ENCODE measurements at places on chromosomes 13 and 19.

DNA sequence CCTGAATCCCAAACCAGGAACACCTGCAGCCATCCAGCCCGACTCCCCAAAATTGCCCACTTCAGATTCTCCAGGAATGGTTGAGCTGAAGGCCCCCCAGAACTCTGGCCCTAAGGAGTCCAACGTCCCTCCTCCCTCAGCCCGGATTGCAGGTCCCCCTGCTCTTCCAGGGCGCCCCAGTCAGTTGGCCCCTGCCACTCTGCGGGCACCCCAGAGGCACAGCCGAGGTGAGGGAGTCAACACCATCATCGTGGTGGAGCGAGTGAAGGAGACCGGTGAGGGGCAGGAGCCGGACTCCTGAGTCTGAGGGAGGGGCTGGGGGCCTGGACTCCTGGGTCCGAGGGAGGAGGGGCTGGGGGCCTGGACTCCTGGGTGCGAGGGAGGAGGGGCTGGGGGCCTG lies 2.2 kb downstream of the GFY start:
- no peak for DNase-seq

DNA sequence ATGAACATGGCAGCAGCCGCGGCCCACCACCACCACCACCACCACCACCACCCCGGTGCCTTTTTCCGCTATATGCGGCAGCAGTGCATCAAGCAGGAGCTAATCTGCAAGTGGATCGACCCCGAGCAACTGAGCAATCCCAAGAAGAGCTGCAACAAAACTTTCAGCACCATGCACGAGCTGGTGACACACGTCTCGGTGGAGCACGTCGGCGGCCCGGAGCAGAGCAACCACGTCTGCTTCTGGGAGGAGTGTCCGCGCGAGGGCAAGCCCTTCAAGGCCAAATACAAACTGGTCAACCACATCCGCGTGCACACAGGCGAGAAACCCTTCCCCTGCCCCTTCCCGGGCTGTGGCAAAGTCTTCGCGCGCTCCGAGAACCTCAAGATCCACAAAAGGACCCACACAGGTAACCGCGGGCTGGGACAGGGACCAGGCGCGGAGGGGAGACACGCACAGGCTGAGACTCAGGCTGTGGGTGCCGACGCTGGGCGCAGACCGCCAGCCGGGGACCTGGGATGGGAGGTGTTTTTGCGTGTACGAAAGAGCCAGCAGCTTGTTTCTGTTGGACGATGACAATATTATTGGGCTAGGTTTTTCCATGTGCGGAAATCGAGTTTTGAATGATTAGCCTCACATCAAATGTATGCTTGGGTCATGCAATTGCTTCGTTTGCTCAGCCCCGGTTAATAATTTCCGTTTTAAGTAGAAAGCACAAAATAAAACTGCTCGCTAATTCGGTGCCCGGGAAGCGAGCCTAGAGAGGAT lies 1.3 kb downstream of the ZIC2 start:
- no peak for DNase-seq

DNA sequence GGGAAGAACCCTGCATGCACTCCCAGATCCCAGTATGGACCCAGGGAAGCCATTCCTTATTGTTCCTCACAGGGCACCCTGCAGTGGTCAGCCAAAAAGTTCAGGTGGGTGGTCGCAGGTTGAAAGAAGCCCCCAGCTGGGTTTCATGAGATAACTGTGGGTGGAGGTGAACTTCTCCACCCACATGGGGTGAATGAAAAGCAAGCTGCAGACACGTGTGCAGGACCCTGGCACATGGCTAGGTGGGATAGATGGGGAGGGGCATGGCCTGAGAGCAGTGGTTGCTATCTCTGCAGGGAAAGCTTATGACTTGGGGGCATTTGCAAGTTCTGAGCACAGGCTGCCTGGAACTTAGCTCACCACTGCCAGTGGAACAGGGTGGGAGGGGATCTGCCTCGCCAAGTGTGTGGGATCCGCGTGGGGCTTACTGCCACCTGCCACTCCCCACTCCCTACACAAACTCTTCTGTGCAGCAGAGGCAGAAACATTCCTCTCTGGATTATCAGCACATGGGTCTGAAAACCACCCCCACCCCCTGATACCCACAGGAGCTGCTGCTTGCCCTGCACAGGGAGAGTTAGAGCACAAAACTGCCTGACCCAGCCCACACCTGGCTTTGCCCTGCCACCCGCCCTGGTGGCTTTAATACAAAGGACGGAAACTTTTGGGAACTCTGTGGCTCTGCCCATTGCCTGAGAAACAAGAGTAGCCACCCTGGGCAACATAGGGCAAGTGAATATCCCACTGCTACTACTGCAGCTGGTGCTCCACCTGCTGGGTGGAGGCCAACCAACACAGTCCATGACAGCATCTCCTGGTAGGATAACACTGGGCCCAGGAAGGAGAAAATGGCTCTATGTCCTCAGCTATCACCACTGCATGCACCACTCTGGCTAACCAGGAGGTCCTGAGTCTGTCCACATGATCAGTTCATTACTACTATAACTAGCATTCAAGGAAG lies 24.4 kb downstream of the PLA2G4C start:
- DNase-seq: no peak

- DNase-seq: no peak
Observed at GRCh38 chr13:101298517-101298916, 117.8 kb downstream of the NALCN start.

DNA sequence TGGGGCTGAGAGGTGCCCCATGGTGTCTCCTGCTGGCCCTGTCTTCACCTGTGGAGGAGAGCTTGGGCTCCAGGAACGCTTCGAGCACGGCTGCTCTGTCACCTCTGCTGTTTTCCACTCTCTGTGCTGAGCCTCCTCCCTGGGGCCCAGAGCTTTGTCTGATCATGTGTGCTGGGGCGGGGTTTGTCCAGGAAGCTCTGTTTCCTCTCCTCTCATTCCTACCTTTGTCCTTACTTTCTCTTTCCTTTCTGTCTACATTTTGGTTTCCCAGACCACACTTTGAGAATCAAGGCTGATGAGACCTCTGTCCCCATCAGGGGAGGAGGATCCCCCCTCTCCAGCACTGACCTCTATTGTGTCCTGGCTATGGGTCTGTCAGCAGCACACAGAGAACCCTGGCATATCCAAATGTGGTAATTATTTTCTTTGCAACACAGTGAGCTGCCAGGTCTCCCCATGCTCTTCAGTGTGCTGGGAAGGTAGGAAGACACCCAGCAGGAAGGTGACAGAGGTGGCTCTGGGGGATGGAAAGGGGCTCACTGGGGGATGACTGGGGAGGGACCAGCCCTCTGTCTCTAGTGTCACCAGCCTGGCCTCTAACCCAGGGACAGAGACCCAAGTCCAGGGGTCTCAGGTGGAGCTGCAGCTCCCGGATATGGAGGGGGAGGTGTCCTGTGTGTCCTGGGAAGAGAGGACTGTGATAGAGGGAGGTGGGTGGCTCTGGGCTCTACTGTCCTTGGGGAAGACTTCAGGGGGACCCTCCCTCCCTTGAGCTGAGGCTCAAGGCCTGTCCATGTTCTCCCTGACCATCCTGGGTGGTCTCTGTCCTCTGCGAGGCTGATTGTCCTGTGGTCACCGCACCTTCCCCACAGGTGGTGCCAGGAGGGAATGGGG lies at the start of gene CEACAM1:
Gene CEACAM1 (minus strand): TSS at position 128 of the 894 bp plus-strand sequence. CDS start 107 bp downstream, at position 21.
- DNase-seq: no peak

DNA sequence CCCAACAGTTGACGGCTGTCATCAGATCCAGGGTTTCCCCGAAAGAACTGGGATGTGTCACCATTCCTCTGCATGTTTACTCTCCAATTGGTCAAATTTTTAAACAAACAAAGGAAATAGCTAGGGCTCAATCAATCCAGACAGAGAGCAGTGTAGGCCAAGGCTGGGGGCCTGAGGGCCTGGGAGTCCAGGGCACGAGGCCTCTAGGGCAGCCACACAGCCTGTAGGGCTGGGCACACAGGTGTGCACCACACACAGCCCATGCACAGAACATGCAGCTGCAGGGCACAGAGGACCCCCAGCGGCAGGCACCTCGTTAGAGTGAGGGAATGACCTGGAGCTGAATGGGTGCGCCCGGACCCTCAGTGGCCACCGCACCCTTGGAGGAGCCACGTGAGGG lies 9.5 kb downstream of the MIER2 start:
- no peak for DNase-seq

DNA sequence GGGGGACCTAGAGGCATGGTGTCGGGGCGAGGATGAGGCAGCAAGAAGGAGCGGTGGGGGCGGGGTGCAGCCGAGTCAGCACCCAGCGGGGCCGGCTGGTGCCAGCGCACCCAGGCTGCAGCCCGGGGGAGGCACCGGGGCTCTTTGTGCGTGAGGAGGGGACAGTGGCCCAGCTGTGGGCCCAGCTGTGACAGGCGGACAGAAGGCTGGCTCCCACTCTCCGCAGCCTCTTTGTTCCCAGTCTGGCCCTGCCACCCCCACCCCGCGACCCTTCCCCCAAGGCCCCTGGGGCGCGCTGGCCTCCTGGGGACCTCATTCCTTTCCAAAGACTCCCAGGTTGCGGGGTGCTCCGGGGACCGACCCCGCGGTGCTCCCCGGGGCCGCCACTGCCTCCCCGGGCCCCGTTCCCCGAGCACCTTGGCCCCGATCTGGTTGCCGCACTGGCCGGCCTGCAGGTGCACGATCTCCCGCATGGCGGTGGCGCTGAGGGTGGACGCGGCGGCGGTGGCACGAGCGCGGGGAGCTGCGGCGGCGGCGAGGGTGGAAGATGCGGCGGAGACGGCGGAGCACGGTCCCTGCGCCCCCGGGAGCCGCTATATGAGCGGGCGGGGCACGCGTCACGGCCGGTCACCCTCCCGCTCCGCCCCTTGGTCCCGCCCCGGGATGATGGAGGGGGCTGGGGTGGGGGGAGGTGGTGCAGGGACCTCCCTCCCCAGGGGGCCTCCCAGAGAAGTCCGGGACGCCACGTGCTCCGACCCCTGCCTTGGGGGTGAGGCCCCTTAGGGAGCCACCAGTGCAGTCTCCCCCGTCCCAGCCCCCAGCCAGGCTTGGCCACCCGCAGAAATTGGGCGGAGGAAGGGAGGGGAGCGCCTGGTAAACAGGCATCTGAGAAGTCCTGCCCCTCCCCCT lies at the start of gene TUBB4A:
Gene TUBB4A (minus strand): TSS at position 570 of the 909 bp plus-strand sequence. CDS start 97 bp downstream, at position 473.
- DNase-seq: peak; percentile 84

GRCh38 chr13:99288089-99288488 lies 19.1 kb downstream of the GPR183 start:
- no peak for DNase-seq

DNA sequence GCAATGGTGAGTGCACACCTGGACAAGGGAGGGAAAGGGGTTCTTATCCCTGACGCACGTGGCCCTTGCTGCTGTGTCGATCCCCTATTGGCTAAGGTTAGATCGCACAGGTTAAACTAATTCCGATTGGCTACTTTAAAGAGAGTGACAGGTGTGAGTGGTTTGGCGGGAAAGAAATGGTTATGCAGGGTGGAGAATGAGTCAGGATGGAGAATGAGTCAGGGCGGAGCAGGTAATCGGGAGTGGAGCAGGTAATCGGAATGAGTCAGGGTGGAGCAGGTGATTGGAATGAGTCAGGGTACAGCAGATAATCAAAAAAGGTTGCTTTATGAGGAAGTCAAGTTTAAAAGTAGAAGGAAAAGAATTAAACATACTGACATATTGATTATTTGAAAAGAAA lies 24.4 kb upstream of the SIAH3 start:
- DNase-seq: no peak

DNA sequence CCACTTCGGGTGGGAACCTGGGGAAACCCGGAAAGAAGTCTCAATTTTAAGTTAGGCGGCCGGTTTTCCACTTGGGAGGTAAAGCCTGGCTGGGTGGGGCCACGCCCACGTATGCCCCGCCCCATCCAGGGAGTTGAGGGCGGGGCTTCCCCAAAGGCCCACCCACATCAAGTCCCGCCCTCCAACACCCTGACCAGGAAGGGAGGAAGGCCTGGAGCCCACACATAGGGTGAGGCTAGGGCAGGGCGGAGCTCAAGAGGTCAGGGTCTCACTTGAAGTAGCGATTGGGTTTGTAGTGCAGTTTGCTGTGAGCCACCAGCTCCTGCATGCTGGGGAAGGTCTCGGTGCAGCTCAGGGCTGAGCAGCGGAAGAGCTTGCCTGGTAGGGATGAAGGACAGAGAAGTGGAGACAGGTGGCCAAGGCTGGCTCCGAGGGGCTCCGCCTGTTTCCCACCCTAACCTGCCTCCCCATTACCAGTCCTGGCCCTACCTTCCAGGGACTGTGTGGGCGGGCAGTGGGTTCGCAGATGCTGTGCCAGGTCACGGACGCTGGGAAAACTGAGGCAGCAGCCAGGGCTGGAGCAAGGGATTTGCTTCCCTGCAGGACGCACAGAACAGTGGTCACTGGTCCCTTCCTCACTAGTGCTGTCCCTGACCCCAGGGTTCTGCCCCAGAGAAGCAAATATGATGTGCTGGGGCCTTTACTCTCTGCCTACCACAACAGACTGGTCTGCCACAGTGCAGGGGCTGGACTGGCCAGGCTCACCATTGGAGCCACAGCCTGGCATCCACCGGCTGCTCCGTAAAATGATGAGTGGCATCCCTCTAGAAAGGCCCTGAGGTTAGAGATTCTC lies 1.6 kb downstream of the ZNF414 start:
- no peak for DNase-seq

DNA sequence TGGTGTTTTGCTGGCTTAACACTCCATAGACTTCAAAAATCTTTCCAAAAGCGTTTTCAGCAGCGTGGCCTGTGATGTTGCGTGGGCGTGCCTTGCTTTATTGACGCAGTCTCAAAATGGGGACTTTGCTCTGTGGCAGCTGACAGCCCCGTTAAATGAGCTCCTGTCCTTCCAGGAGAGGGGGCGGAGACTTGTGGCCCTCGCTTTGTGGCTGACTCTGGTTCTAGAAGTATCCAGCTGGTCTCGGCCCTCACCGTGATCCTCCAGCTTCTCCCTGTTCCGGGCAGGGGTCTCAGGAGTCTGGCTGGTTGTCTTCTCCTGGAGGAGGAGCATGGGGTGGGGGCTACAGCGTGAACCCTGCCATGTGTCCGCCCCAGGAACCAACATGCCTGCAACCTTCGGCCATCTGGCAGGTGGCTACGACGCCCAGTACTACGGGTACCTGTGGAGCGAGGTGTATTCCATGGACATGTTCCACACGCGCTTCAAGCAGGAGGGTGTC lies 8.4 kb upstream of the ZNF554 start:
- DNase-seq: no peak

DNA sequence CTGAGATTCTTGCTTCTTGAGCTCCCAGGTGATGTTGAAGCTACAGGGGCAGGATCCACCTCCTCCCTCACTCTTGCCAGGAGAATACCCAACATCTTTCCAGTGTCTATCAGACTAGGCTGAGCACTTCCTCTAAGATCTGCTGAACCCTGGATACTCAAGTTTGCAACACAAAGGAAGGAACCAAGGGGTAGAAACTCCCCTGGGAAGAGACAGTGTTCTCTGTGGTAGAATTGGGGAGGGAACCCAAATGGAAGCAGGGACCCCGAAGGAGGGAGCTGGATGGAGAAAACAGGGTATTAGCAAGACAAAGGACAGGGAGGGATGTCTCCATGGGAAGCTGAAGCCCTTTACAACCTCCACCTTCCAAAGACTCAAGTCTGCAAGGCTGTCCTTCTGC lies 117.6 kb downstream of the DNAJC15 start:
- DNase-seq: no peak

DNA sequence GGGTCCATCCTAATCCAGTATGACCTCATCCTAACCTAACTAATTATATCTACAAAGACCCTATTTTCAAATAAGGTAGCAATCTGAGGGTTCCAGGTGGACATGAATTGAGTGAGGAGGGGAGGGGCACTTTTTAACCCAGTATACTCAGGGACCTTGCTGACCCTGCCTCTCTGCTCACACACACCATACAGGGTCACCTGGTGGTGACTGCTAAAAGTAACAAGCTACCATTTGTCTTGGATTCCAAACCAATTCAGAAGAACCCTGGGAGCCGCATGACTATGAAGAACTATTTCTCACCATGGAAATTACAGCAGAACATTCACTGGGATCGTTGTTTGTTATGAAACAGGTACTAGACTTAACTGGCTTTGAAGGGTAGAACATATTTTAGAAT lies 151.9 kb downstream of the LACC1 start:
- no peak for DNase-seq

- no peak for DNase-seq
Observed at GRCh38 chr19:1047696-1048147, 7.8 kb downstream of the ABCA7 start.
